ENCODE measurements at places on chromosomes 16 and 17. TPM values are rescaled to one million over a fixed set of nuclear protein-coding genes. Genes with fewer than 3 reads are reported as not detected.

DNA sequence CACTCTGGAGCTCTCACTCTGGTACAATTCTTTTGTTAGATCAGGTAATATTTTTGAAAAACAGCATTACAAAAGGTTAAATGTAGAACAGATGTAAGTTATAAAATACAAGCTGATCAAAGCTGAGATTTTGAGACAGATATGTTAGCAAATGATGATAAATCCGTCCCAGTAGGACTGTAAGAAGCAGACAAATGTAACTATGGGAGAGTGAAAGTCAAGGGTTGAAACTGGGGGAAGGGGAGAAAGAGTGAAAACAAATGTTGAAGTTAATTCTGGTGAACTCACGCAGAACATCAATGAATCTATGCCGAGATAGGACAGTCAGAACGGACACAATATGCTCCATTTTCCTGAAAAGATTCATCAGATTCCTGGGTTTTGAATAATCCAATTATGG lies 298.9 kb upstream of the IRX5 start:
- no peak for DNase-seq

DNA sequence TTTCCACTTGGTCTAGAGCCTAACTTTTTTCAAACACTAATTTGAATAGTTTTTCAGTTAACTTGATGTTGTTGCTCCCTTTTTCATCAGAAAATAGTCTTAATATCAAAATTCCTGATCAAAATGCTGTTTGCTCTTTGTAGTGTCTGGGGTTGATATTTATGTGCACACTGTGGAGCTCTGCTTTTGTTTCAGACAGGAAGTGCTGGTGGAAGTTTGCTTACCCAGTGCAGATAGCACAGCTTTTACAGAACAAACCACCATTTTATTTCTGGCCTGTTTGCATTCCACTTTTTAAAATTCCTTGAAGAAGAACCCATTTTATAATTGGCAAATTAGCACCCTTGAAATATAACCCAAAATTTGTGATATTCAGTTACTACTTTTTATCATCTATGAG lies 125.4 kb downstream of the MRTFB start:
- no peak for DNase-seq

DNA sequence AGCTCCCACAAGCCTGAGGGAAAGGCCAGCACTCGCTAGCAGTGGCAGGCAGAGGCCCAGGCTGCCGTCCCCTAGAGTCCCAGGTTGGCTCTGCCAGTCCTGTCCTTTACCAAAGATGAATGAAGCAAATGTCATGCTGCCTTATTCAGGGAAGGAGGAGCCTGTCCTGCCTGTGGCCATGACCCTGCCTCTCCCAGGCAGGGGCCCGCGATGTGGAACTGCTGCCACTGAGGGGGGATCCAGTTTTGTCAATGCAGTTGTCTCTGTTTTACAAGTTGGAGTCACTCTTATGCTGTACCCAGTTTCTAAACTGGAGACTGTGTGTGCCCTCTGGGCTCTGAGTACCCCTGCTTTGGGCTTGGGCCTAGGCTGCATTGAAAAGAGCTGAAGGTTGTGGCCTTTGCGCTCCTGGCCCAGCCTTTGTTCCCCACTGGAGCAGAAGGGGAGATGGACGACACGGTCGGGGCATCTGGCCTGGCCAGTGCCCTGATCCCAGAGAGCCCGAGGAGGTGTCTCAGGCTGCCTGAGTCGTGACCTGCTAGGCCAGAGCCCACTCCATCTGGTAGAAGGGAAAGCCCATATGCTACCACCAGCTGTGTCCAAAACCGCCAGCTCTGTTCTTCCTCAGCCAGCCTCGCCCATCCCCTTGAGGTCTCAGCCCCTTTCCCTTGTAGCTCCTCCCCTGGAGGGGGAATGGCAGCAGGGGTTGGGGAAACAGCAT lies 5.5 kb downstream of the LIMD2 start:
- DNase-seq = no peak

DNA sequence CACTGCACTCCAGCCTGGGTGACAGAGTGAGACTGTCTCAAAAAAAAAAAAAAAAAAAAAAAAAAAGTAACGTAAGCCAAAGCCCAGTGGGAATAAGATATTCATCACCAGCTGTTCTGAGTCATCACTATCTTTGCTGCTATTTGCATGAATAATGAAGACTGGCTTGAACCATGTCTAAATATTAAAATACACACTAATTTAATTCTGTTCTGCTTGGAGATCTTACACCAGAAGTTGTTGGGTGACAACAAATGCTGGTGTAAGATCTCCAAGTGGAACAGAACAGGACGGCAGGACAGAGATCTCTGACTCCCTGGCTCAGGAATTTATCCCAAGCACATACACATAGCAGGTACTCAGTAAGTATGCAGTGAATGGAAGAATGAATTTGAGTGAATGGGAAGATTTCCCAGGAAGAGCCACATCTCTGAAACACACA lies 19.6 kb downstream of the DNAH17 start:
- DNase-seq = no peak

- DNase-seq = no peak
Observed at GRCh38 chr17:45692661-45693060, 91.5 kb upstream of the CRHR1 start.

GRCh38 chr16:65967376-65967775 lies 399.1 kb upstream of the CDH5 start:
- no peak for DNase-seq

DNA sequence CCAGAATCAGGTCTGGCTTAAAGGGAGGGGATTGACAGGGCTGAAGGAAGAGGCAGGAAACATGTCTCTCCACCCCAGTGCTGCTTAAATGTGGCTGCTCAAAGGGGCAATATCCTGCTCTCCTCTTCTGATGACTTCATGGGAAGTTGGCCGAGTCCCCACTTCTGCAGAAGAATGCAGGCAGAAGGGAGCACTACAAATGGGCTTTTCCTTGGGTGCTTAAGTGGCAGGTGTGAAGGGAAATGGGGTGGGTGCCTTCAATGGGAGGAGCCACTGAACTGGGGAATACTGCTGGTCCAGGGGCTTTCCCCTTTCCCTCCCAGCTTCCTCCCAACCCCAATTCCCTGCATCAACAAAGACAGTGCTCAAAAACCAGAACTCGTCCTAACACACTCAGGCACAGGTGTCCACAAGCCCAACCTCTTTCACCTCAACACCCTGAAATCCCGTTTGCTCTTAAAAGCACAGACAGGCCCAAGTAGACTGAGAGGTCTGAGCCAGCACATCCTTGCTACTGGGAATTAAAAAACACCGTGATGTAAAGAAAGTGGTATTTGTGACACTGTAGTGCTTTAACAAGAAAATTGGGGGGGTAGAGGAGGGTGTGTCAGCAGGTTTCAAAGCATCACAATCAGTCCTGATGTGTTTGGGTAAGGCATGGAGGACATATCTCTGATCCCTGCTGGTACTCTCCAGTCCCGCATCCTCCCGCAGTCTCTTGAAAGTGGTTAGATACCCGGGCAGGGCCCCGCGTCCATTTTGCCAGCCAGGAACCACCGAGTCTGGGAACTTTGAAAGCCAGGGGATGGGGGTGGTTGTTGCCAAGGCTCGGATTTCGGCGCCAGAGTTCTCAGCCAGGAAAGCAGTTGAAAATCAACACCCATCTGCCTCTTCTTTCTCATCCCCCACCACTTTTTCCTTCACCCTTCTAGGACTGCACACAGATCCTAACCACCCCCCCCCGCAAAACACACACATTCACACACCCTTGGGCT lies 1.6 kb downstream of the CA10 start:
- no peak for DNase-seq

GRCh38 chr17:28402224-28402630 lies 3.8 kb downstream of the SLC46A1 start:
- no peak for DNase-seq

- DNase-seq = no peak
Observed at GRCh38 chr17:76562734-76563148, 22.9 kb downstream of the PRCD start.

GRCh38 chr16:86783636-86784626 lies 205.6 kb downstream of the FOXL1 start:
- DNase-seq = no peak

DNA sequence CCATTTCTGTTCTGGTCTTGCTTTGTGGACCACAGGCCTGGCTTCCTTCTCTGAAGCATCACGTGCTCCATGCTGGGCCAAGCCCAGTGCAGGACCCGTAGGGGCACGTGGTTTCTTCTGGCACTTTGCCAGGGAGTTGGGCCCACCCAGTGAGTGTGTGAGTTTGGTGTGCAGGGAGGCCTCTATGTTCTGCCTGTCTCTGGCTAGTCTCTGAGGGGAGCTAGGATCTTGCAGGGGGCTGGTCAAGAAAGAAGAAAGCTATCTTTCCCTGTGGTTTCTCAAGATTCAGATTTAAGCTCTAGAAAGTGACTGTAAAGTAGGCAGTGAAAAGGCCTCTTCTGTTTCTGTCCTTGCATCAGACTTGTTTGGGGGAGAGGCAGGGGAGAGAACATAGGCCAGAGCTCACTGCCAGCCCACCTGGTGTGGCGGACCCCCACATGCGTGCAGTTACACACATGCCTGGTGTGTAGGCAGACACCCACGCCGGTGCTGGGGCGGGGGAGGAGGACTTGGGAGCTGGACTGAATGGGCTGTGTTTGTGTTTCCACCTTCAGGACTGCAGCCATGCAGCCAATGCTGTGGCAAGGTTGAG lies 11.8 kb downstream of the LASP1 start:
- DNase-seq = no peak

- DNase-seq = no peak
Observed at GRCh38 chr17:34979650-34980352, 511 bp upstream of the LIG3 start.

GRCh38 chr17:40540448-40540847 lies 24.8 kb downstream of the CCR7 start:
- DNase-seq = no peak

DNA sequence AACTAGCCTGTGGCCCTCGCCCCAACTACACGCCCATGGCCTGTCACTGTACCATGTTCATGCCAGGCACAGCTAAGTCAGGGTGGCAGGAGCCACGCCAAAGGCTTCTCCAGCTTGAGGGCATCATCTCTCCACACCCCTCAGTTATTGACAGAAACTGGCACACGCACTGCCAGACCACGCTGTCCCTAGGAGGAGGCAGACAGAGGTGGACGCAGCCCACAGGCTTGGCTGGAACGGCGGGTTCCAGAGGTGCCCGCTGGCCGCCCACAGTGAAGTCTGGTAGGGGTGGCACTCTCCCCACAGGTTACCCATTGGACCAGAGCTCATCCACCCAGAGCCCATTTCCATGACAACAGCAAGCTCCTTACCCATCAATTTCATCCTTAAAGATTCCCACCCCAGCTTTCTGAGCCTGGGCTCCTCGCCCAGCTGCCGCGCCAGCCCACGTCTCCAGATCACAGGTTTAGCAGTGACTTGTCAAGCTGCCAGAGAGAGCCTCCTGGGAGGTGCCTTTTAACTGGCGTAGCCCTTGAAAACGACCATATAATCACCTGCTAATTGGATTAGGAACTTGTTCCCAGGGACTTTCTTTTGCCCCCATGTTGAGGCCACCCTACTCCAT lies 27.9 kb downstream of the RPRML start:
- DNase-seq = no peak

DNA sequence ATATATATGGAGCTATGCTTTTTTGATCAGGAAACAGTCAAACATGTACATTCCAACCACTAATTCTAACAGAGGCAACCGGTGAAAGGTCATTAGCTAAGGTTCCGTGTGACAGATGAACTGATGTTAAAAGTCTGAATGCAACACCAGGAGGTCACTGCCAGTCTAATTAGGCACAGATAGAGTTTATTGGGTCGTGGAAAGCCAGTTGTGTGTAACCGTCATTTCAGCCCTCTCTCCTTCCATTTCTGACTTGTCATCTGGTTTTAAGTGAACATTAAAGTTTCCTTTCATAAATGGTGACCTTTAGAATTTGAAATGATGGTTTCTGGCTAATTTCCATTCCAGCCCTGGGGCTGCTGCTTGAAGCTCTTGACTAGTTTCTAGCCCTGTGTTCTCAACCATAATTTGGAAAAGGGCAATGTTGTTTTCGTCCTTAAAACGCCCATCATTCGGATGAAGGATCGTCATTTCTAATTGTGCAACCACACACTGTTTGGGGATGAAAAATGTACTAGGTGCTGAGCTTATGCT lies 23.9 kb downstream of the CACNG3 start:
- DNase-seq = no peak

DNA sequence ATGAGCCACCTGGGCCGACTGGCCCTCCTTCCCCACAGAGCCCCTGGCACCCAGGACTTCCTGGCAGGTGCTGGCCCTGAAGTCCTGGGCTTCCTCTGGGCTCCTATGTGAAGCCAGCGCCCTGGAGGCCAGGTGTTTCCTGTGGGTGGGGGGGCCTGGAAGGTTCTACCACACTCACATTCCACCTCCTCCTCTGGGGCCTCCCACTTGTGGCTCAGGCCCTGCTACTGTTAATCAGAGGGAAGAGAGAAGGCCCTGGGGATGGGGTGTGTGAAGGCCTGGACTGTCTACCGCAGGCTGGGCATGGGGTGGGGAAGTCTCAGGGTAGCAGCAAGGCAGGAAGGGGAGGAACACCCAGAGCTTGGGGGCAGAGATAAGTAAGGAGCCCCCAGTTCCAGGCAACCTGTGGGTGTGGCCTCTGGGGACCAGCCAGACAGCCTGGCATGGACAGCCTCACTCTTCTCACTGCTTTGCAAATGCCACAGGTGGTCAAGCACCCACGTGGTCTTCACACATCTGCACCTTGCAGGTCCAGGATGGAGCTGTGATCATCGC lies 111.9 kb upstream of the TNRC6C start:
- no peak for DNase-seq

DNA sequence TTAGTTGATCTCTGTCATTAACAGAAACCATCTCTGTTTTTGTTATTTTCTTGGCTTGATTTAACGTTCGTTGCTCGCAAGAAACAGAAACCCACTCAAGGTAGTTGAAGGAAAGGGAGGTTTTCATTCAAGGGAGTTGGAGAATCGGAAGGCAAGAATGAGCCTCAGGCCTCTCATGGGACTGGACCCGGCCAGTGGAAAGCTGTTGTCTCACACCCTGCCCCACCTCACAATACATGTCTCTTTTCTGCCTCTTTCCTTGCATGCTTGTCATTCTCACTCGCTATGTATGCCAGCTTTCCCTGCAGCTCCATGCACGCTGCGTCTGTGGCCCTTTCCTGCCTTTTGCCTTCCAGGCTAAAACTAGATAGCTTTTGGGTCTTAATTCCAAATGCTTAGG lies 18.3 kb downstream of the DCAF7 start:
- no peak for DNase-seq

- no peak for DNase-seq
Observed at GRCh38 chr17:28267720-28268609, 51.0 kb upstream of the TMEM97 start.

GRCh38 chr17:12719948-12720347 lies 54.3 kb downstream of the MYOCD start:
- DNase-seq = no peak

- no peak for DNase-seq
Observed at GRCh38 chr17:77946900-77947645, 11.4 kb upstream of the TNRC6C start.

- DNase-seq = no peak
Observed at GRCh38 chr16:8849411-8850011, 19.3 kb downstream of the CARHSP1 start.

GRCh38 chr17:70120425-70120824 lies 45.4 kb downstream of the KCNJ16 start:
- DNase-seq = no peak

The AOC2 gene
- total RNA-seq = 1.00 TPM

The KRTAP2-3 gene
- total RNA-seq = not detected

The NPIPB13 gene
- 4.2 TPM for total RNA-seq

The KRT12 gene
- total RNA-seq = not detected

The LGALS9B gene
- total RNA-seq = 2.9 TPM

The HSPB9 gene
- not detected for total RNA-seq

The HOXB5 gene
- not detected for total RNA-seq

The GRAP gene
- total RNA-seq = 2.3 TPM

The FA2H gene
- 3.2 TPM for total RNA-seq

The TP53TG3C gene
- not detected for total RNA-seq

The DRG2 gene
- total RNA-seq = 36.9 TPM

The MRPL45 gene
- 32.8 TPM for total RNA-seq

The KCNH4 gene
- total RNA-seq = 0.09 TPM

The RIPOR1 gene
- 18.3 TPM for total RNA-seq
